Jurkat, Clone E6-1 (cell line): ENCODE measurements at places on chromosomes 2 and 18.

DNA sequence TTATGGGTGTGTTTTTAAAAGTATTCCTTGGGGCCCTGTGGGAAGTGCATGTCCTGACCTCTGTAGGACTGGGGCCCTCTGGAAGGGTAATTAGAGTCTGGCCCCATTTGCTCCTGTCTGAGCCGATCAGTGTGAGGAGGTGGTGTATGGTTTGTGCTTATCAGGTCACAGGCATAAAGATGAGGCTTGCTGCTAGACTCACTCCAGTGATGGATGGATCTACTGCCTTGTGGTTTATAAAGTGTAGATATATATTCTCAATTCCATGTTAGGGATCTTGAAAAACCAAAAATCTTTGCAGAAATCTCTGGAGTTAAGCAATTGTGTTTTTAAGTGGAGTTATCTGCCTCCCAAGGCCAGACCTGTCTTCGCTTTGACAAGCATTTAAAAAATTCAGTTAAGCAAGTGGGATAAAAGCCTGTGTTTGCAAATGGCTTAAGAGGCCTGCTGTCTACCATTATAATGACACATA, 182.4 kb downstream of the PTPRM start:
- DNase-seq = no peak

GRCh38 chr18:24662412-24662821, 202.0 kb downstream of the HRH4 start:
- no peak for DNase-seq

GRCh38 chr2:149125031-149125725, 86.7 kb downstream of the LYPD6B start:
- no peak for DNase-seq

- no peak for DNase-seq
Measured at GRCh38 chr2:85441864-85442263, 23.4 kb downstream of the SH2D6 start.

GRCh38 chr2:175282300-175282699, 100.8 kb upstream of the ATP5MC3 start:
- DNase-seq = peak; percentile 28

- peak; percentile 16 for DNase-seq
Measured at GRCh38 chr2:191246820-191247380, 1.7 kb downstream of the MYO1B start.

GRCh38 chr18:60022671-60023276, 123.0 kb downstream of the PMAIP1 start:
- DNase-seq = no peak

- DNase-seq = peak; percentile 42
Measured at GRCh38 chr2:27241761-27242613, 20.9 kb downstream of the SLC30A3 start.

DNA sequence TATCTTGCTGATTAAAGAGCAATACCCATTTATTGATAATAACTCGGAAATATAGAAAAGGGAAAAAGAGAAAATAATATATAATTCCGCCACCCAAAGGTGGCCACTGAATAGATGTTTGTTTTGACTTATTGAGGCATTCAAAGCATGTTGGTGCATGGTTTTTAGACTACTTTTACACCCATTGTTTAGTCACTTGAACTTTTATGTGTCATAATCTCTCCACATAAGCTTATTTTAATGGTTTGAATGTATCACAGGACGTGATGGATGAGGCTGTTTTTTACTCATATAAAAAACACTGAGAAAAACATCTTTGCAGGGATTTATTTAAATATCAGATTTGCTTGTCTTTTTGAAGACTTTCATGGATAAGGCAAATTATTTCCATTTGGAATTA, 120.4 kb downstream of the ACKR3 start:
- no peak for DNase-seq

DNA sequence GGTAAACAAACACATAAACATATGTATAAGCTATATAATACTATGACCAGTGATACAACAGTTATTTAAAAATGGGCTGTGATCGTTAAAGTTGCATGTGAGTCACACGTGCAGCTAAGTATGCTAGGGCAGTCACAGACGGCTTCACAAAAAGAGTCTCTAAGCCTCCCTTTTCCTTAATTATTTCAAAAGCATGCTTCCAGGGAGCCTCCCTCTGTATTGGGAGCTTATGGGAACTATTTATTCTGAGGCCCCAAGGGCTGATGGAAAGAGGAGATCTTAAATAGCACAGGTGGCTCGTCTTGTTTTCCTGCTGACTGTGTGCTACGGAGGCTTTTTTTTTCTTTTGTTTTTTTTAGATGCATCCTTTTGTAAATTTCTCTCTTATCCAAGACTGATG, 94.3 kb downstream of the ADCYAP1 start:
- no peak for DNase-seq

GRCh38 chr2:120600786-120601185, 134.9 kb upstream of the GLI2 start:
- no peak for DNase-seq

- DNase-seq = no peak
Measured at GRCh38 chr2:55478610-55479304, 40.8 kb upstream of the CFAP36 start.

DNA sequence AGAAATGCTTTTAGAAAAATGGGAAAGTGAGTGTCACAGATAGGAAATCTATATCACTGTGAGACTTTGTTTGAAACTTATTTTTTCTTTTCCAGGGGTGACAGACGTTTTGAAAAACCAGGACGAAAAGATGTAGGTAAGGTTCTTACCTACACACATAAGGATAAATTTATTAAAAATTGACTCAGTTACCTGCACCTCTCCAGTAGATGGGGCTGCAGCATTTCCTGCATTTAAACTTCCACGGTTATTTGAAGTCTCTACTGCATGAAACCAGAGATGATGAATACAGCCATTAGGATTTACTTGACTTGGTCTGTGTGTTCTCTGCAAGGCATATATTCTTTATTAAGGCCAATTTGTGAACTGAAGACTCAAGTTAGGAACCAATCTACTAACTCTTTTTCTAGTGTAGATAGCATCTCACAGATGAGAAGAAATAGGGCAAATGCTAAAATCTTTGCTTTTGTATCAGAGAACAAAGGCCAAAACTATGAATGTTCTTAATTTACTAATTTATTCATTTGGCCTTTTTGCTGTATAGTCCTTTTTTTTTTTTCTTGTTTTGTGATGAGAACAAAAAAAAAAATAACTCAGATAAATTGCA, 15.0 kb downstream of the KCNJ13 start:
- DNase-seq = peak; percentile 38

GRCh38 chr2:121709776-121710469, 26.8 kb downstream of the NIFK start:
- no peak for DNase-seq

DNA sequence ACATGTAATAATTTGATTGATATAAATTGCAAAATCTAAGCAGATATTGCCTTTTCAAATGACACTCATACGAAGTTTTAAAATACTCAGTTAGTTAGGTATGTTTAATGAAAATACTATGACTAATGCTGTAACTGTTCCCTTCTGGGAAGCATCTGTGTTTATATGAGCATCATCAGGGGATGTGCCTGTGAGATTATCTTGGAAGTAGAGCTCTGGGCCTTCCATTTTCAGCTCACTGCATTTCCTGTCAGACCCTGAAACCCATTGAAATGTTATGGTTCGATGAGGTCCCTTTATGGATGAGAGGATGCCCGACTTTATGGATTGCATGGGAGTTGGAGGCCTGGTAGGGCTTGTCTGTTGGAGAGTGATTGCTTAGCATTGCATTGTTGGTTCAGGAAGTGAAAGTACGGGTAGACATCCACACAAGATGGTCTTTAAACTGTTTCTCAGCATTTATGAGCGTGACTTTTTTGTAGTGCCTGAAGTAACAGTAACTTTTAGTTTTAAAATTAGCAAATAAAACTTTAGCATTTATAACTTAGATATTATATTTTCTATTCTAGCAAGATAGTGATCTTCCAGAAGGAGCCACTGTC, 28.7 kb downstream of the ELP2 start:
- DNase-seq = no peak

DNA sequence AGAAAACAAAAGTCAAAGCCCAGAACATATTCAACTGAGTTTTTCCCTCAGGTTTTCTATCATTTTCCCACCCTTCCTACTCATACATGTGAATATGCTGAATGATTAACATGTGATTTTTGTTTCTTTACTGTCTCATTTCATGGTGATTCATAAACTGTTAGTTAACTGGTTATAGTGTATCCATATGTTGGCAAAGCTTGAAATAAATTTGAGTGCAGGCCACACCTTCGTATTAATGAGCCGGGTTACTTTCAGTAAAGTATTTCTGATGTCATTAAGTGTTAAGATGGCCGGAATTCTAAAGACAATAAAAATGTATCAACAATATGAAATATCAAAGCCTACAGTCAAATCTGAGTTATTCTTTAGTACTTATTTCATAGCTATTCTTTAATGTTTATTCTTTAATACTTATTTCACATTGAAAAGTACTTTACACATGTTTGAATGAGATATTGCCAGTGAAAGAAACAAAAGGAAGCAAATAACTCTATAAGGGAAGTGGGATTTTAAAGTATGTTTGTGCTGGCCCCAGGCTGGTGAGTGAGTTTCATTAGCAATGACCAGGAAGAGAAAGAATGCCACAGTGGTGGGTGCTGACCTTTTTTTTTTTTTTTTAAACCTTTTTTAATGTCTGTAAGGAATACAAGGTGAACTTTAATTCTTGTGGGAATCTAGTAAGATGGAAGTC, 178.6 kb downstream of the NEDD4L start:
- DNase-seq = no peak

DNA sequence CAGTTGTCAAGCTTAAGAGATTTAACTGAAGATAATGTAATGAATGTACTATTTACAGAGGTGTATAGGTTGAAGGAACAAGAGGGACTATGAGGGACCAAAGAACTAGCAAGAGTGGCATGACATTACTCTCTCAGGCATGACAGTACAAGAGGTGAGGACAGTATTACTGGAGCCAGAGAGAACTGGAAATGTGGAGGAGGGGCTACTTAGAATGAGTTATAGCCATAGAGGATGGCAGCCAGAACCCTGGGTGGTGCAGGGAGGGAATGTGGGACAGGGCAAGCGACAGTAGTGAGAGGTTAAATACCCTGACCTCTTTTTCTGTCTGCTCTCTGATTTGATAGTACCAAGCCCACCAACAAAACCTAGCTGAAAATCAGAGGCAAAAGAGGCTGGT, 122.6 kb upstream of the UGP2 start:
- DNase-seq = no peak

GRCh38 chr18:70382017-70382416, 93.2 kb downstream of the SOCS6 start:
- DNase-seq = no peak

DNA sequence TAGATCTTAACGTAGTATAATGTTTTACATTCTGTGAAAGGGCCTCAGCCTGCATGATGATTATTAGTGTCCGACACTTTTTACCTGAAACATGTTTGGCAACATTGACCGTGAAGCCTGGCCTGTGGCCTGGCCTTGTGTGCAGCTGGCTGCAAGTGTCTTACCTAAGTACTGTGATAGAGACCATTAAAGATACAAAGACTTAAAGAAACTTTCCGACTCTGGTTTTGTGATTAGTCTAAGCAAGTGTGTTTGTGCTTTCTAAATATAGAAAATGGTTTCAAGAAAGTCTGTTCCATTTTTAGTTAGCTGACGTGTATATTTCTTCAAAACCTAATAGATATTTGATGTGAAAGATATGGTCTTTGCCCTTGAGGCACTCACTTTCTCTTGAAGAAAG, 601.8 kb downstream of the LRP1B start:
- no peak for DNase-seq

GRCh38 chr2:234643407-234643806, 146.5 kb upstream of the ARL4C start:
- DNase-seq = no peak

DNA sequence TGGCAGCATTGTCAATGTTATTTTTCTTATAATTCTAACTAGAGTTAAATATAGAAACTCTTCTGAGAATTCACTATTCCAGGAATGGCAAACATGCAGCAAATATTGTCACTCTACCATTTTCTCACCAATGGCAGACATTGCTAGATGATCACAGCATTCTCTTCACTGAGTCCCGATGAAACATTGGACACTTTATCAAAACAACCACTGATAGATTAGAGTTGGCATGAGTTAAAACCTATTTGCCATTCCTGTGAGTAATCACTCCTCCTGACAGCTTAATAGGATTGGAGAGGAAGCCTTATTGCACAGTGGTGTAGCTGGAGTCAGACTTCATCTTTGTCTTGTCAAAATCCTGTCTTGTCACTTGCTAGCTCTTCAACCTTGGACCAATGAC, 163.9 kb upstream of the THUMPD2 start:
- no peak for DNase-seq

DNA sequence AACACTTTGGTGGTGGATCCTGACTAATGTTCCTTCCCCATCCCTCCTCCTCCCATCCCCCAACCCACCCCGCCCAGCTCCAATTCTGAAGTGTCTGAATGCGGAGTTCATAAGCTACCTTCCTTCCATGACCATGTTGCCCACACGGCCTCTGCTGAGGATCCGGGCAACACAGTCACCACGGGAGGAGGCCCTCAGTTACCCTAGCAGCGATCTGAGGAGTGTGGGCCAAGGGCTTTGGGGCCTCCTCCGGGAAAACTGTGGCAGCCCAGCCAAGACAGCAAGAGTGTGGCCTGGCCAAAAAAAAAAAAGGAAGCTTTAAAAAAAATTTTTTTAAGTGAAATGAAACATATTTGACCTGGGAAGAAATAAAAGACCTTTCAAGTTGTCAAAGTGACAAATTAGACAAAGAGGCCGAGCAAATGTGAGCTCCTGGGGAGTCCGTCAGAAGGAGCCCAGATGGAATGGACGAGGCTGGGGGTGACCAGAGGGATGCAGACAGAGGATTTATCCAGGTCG, 169.0 kb upstream of the PKDCC start:
- DNase-seq = no peak

GRCh38 chr2:128162266-128162665, 71.3 kb downstream of the UGGT1 start:
- no peak for DNase-seq

- no peak for DNase-seq
Measured at GRCh38 chr18:23835091-23835490, 145.8 kb downstream of the LAMA3 start.

DNA sequence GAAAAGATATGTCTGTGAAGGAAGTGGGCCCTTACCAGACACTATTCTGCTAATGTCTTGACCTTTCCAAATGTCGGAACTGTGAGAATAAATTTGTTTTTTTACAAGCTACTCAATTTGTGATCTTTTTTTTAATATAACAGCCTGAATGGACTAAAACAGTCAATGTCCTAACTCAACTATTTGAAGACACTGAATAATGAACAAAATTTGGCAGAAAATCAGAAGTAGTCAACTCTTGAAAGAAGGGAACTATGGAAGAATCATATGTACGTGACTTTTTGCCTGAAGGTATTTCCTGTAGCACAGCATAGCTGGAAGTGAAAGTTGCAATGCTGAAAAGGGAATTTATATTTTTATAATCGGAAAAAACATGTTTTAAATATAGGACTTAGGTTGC, 351.8 kb upstream of the TFPI start:
- DNase-seq = no peak

DNA sequence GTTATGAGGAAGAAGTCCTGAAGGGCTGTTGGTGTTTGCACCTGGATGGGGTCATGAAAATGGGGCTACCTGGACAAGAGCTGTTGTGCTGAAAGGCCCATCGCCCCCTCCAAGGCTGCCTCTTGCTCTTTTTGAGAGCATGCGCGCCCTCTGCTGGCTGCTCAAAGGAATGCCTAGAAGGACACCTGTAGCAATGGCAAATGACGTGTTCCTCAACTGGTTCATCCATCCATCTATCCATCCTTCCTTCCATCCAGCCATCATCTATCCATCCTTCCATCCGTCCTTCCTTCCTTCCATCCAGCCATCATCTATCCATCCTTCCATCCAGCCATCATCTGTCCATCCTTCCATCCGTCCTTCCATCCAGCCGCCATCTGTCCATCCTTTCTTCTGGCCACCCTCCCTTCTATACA, 17.2 kb upstream of the RPL31 start:
- DNase-seq = peak; percentile 69

- DNase-seq = no peak
Measured at GRCh38 chr2:130760754-130761751, 5.7 kb downstream of the AMER3 start.
